ENCODE measurements at places on chromosomes 1 and 21. TPM values are rescaled to one million over a fixed set of nuclear protein-coding genes. Genes with fewer than 3 reads are reported as not detected.

The CLK2 gene
- 32.0 TPM for total RNA-seq

The CLCNKA gene
- not detected for total RNA-seq

The JMJD4 gene
- 54.9 TPM for total RNA-seq

The JTB gene
- total RNA-seq = 123 TPM

The ADAM30 gene
- total RNA-seq = not detected

The CRNN gene
- not detected for total RNA-seq

The TNN gene
- under 0.01 TPM for total RNA-seq

The C21orf58 gene
- 4.5 TPM for total RNA-seq

The CYP4B1 gene
- total RNA-seq = not detected

The KIF26B gene
- total RNA-seq = 24.1 TPM

The BMP8B gene
- under 0.01 TPM for total RNA-seq

The PDC gene
- total RNA-seq = not detected

The AMPD1 gene
- not detected for total RNA-seq

The B3GALNT2 gene
- 58.4 TPM for total RNA-seq

The KIRREL1 gene
- 73.8 TPM for total RNA-seq

The MPL gene
- total RNA-seq = not detected

The PSMB2 gene
- total RNA-seq = 27.4 TPM

The NBPF9 gene
- total RNA-seq = 26.5 TPM

The CNTN2 gene
- not detected for total RNA-seq

The ACADM gene
- 36.2 TPM for total RNA-seq

The TCEA3 gene
- 6.8 TPM for total RNA-seq

The EIF4G3 gene
- 40.0 TPM for total RNA-seq

The ERICH3 gene
- total RNA-seq = not detected

The CFAP57 gene
- total RNA-seq = 0.75 TPM

The GBP2 gene
- 31.6 TPM for total RNA-seq

The PLCH2 gene
- 0.11 TPM for total RNA-seq

The SH2D1B gene
- total RNA-seq = not detected

The GRIK1 gene
- total RNA-seq = not detected

The SPRR2B gene
- total RNA-seq = not detected

The NOTCH2 gene
- total RNA-seq = 224 TPM

The RIMS3 gene
- 0.44 TPM for total RNA-seq

The ZNF648 gene
- total RNA-seq = not detected

The CRYBG2 gene
- total RNA-seq = not detected

The SLC1A7 gene
- 0.12 TPM for total RNA-seq

The OVAAL gene
- not detected for total RNA-seq

The STIL gene
- total RNA-seq = 15.6 TPM

The NEGR1 gene
- total RNA-seq = 22.5 TPM

The ESPN gene
- total RNA-seq = 0.62 TPM

The NECTIN4 gene
- total RNA-seq = 0.11 TPM

The ABCB10 gene
- total RNA-seq = 22.6 TPM

The MYCL gene
- 0.37 TPM for total RNA-seq

The CD1C gene
- not detected for total RNA-seq

The CASP9 gene
- 4.2 TPM for total RNA-seq

The C1orf167 gene
- total RNA-seq = not detected

The SPATA17 gene
- 0.50 TPM for total RNA-seq

The TGFBR3 gene
- 16.5 TPM for total RNA-seq

The FMO5 gene
- total RNA-seq = 0.77 TPM

The IL10 gene
- total RNA-seq = not detected

The CBS gene
- total RNA-seq = 138 TPM

The DMAP1 gene
- 22.0 TPM for total RNA-seq

The TCHHL1 gene
- total RNA-seq = not detected

The SLC37A1 gene
- total RNA-seq = 1.9 TPM

The FMO4 gene
- 4.0 TPM for total RNA-seq

The KRTAP25-1 gene
- not detected for total RNA-seq

The ATP6V1G3 gene
- not detected for total RNA-seq

The ATP1A2 gene
- total RNA-seq = not detected

The KLF17 gene
- total RNA-seq = under 0.01 TPM
